ENCODE measurements at places on chromosomes 6 and 20. TPM values are rescaled to one million over a fixed set of nuclear protein-coding genes. Genes with fewer than 3 reads are reported as not detected.

GRCh38 chr6:21478883-21479539 is 114.5 kb upstream of the SOX4 start:
- H3K4me3 ChIP-seq = no peak overlapping the region
- no peak overlapping the region for H3K27ac ChIP-seq
- H3K27me3 ChIP-seq = no peaks in the 10 kb centered on the region
- no peaks in the 10 kb centered on the region for H3K4me1 ChIP-seq

DNA sequence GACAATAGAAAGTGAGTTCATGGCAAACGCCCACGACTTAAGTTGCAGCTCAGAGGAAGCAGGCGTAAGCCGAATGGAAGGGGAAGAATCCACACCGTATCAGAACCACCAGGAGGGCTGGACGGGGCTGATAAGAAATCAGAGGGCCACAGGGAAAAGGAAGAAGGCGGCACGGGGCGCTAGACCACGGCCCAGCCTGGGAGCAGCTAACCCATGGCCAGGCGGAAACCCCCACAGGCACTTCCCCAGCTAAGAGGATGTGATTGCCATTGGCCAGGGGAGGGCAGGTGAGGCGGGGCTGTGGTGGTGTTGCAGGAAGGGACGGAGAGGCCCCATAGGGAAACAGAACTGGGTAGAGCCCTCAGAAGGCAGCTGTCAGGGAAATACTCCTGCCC is 174.0 kb upstream of the AFDN start:
- H3K4me3 ChIP-seq = no peak overlapping the region

- H3K27me3 ChIP-seq = no peaks in the 10 kb centered on the region
- H3K36me3 ChIP-seq = no peaks in the 10 kb centered on the region
- H3K4me1 ChIP-seq = no peaks in the 10 kb centered on the region
- H3K27ac ChIP-seq = no peak overlapping the region
- no peak overlapping the region for H3K4me3 ChIP-seq
- no peak for DNase-seq
Measured at GRCh38 chr20:22909436-22909835, 125.7 kb upstream of the SSTR4 start.

- no peaks in the 10 kb centered on the region for H3K36me3 ChIP-seq
- H3K4me3 ChIP-seq = no peak overlapping the region
- no peak for DNase-seq
Measured at GRCh38 chr20:49595811-49596561, 28.0 kb upstream of the PTGIS start.

GRCh38 chr6:68468244-68468884 is 166.7 kb upstream of the ADGRB3 start:
- H3K36me3 ChIP-seq = no peaks in the 10 kb centered on the region
- DNase-seq = no peak
- H3K27ac ChIP-seq = no peak overlapping the region
- H3K4me3 ChIP-seq = no peak overlapping the region
- no peaks in the 10 kb centered on the region for H3K27me3 ChIP-seq
- no peaks in the 10 kb centered on the region for H3K4me1 ChIP-seq

DNA sequence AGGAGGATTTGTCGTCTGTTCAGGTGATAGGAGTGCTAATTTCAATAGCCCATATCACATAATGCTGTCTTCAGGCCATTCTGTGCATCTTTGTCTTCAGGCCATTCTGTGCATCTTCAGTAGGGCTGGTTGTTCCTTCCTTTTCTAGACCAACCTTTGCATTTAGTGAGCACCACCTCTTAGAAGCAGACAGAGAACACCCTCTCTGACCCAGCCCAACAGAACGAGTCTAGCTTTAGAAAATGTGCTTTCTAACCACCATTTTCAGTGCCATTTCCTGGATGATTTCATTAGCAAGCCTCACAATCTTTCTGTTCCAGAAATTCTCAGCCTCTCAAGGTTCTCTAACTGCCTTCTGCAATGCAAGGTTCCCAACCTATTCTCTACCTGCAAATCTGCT is 215.3 kb upstream of the KCNQ5 start:
- H3K36me3 ChIP-seq = no peaks in the 10 kb centered on the region
- H3K4me3 ChIP-seq = no peak overlapping the region
- DNase-seq = no peak
- no peaks in the 10 kb centered on the region for H3K4me1 ChIP-seq
- no peaks in the 10 kb centered on the region for H3K27me3 ChIP-seq

- no peaks in the 10 kb centered on the region for H3K4me1 ChIP-seq
- H3K27me3 ChIP-seq = no peaks in the 10 kb centered on the region
- H3K36me3 ChIP-seq = no peaks in the 10 kb centered on the region
- DNase-seq = no peak
Measured at GRCh38 chr20:53270792-53271375, 298.7 kb downstream of the TSHZ2 start.

DNA sequence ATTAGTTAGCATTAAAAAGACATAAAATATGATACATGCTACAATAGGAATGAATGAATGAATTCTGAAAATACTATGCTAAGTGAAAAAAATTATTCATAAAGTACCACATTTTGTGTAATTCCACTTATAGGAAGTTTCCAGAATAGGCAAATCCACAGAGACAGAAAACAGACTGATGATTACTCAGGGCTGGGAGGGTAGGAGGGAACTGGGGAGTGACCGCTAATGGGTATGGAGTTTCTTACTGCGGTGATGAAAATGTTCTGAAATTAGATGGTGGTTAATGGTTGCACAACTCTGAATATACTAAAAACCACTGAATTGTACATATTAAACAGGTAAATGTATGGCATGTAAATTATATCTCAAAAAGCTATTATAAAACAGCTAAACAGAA is 22.6 kb downstream of the FERMT1 start:
- H3K36me3 ChIP-seq = no peaks in the 10 kb centered on the region
- no peaks in the 10 kb centered on the region for H3K27me3 ChIP-seq
- H3K4me3 ChIP-seq = no peak overlapping the region
- no peak for DNase-seq
- no peaks in the 10 kb centered on the region for H3K4me1 ChIP-seq

GRCh38 chr20:18978311-18978710 is 164.7 kb downstream of the SCP2D1 start:
- no peak for DNase-seq
- no peak overlapping the region for H3K4me3 ChIP-seq
- H3K36me3 ChIP-seq = no peaks in the 10 kb centered on the region
- H3K27ac ChIP-seq = no peak overlapping the region
- H3K27me3 ChIP-seq = no peaks in the 10 kb centered on the region

- peaks cover 65% of the 10 kb centered on the region for H3K27me3 ChIP-seq
- no peaks in the 10 kb centered on the region for H3K4me1 ChIP-seq
- H3K36me3 ChIP-seq = no peaks in the 10 kb centered on the region
- peak overlapping the region; percentile 66 for H3K4me3 ChIP-seq
- H3K27ac ChIP-seq = no peak overlapping the region
- DNase-seq = peak; percentile 74
Measured at GRCh38 chr6:46490425-46491200, 636 bp downstream of the RCAN2 start.

DNA sequence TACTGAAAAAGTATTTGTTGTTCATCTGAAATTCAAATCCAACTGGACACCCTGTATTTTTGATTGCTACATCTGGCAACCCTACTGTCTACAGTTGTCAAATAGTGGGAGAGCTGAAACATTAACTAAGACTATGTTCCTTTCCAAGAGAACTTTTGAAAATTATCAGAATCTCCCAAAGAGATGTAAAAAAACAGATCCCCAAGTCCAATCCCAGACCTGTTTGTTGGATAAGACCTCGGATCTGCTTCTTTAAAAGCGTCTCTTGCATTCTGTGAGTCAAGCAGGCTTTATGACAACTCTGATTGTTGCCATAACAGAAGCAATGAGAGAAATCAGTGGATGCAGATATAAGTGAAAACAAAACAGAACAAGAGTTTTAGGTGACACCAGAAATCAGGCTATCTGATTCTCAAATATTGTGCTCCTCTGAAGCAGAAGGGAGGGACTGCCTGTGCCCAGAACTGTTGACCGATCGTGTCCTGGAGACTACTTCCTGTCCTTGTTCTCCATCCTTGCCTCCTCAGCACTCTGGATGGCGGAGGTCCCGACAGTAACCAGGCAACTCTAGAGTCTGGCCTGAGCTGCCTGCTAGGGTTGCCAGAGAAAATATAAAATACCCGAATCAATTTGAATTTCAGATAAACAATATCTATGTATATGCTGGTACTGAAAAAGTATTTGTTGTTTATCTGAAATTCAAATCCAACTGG is 853.8 kb downstream of the MAFB start:
- no peak for DNase-seq
- H3K27me3 ChIP-seq = no peaks in the 10 kb centered on the region

DNA sequence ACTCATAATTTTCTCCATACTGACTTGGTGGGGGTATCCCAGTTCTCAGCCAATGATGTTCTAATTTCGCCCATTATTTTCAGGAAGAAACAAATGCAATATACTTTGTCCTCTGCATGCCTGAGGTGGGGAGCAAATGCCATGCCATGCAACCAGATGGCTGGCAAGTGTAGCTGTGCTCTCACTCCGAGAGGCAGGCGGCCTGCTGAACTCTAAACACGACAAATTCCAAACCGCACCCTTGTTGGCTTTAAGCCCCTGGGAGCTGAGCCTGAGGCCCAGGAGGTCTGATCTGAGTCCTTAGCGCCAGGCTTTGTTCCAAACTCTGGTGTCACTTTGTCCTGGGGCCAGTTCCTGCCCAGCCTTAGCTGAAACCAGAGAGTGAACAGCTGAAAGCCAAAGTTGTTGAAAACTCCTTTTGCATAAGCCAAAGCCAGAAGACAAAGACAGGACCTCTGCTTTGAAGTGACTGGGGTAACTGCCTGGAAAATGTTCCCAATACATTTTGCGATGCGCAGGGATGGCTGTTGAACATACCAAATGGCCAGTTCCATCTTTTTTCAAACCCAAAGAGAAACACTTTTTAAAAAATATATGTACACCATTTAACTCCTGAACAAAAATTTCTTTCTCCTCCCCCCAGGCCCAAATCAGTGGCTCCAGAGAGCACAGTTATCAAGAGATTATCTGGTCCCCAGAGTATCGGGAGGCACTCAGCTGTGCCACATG is 46.2 kb downstream of the TTI1 start:
- peaks cover 85% of the 10 kb centered on the region for H3K36me3 ChIP-seq
- no peak overlapping the region for H3K4me3 ChIP-seq
- H3K27ac ChIP-seq = no peak overlapping the region

DNA sequence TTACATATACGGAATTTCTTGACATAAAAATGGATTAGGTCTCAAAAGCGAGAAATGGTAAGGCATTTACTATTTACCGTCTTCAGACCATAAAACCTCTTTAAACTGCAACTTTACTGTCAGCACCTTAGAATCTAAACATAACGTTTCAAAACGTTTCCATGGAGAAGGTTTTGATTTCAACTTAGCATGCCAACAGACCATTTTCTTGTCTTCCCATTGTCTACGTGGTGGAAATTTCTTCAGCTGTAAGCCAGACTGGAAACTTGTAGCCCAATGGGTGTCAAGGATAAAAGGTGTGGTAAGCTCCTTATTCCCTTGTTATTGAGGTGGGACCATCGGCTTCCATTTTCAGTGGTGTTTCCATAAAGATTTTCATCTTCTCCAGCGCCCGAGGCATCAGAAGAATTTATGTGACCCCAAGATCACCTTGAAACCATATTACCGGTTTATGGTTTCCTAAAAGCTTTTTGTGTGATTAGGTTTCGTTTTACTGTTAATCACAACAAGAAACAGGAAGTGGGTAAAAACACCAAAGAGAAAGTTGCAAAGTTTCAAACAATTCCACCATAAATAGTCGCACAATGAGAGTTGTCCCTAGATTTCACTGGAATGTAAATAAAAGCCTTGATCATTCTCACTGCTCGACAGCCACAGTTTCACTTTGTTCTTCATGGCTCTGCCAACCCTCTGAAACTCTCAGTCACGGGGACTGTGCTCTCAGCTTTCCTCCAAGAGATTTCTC is 63.0 kb upstream of the CD2AP start:
- H3K4me1 ChIP-seq = peaks cover 4% of the 10 kb centered on the region
- peak overlapping the region; percentile 24 for H3K27ac ChIP-seq
- no peak for DNase-seq
- H3K4me3 ChIP-seq = peak overlapping the region; percentile 28

- H3K4me3 ChIP-seq = no peak overlapping the region
- no peak overlapping the region for H3K27ac ChIP-seq
- H3K36me3 ChIP-seq = no peaks in the 10 kb centered on the region
- H3K4me1 ChIP-seq = no peaks in the 10 kb centered on the region
- DNase-seq = no peak
Measured at GRCh38 chr20:10992731-10993130, 318.9 kb upstream of the JAG1 start.

DNA sequence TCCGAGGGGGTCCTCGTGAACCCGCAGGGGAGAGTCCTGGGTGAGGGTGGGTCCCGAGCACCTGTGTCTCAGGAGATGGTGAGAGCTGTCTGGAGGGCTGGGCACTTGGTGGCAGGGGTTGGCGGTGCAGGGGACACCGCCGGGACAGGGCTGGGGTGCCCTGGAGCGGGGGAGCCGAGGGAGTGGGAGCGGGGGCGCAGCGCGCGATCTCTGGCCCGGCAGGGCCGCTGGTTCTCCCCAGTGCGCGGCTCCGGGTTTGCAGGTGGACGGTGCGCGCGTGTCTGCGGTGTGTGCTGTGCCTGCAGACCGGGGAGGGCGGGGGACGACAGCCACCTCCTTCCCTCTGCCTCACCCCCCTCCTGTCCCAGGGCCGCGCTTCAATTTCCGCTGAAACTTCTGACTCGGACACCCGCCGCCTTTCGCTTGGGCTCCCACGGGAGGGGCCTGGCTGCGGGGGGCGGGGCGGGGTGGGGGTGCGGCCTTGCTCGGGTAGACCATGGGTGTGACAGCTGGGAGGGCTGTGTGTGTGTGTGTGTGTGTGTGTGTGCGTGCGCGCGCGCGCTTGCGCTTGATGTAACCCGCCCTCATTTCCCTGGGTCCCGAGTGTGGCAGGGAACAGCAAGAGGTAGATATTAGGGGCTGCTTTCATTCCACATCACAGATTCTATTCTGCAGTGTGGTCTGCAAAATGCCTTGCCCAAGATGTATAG is 1.2 kb downstream of the TRIB3 start:
- peaks cover 9% of the 10 kb centered on the region for H3K4me1 ChIP-seq
- H3K27ac ChIP-seq = peak overlapping the region; percentile 87
- no peaks in the 10 kb centered on the region for H3K27me3 ChIP-seq
- H3K36me3 ChIP-seq = no peaks in the 10 kb centered on the region

DNA sequence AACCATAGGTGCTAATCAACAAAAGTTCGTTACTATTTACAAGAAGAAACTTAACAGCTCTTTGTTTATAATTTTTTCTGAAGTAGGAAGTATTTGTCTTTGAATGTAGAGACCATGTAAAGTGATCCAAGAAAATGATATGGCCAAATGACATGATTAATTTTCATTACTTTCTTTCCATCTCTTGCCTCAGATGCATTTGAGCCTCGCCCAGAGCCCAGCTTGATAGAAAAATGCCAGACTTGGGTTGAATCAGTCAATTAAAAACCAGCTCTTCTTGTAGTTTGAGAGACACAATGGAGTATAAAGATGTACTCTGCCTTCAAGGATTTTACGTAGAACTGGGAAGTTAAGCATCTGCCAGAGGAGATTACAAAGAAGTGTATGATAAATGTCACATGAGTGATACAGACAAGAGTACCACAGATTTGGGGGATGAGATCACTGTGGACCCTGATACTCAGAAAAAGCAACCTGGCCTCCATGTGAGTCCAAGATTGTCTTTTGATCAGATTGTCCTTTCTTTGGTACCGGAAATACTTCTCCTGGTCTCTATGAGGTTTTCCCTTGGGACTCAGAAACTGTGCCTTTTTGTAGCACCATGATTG is 92.5 kb upstream of the SUPT3H start:
- no peaks in the 10 kb centered on the region for H3K27me3 ChIP-seq
- no peak overlapping the region for H3K4me3 ChIP-seq
- H3K4me1 ChIP-seq = no peaks in the 10 kb centered on the region
- DNase-seq = no peak
- H3K36me3 ChIP-seq = no peaks in the 10 kb centered on the region

The HLA-DMB gene
- 226 TPM for polyA plus RNA-seq

The CTSZ gene
- polyA plus RNA-seq = 276 TPM

The NFYA gene
- polyA plus RNA-seq = 6.4 TPM

The CALHM4 gene
- not detected for polyA plus RNA-seq

The CDH4 gene
- polyA plus RNA-seq = 1.8 TPM

The PSMA7 gene
- polyA plus RNA-seq = 235 TPM

The ID4 gene
- polyA plus RNA-seq = 9.1 TPM

The SLC22A23 gene
- 2.4 TPM for polyA plus RNA-seq

Data from spleen (tissue), 13 donors.